ENCODE measurements at places on chromosomes 12 and 14.

- DNase-seq: no peak
These were observed 4.9 kb downstream of the DDX54 start for GRCh38 chr12:113180333-113180732.

GRCh38 chr14:105281371-105282097 is 19.3 kb downstream of the BRF1 start:
- peak; percentile 43 for DNase-seq

DNA sequence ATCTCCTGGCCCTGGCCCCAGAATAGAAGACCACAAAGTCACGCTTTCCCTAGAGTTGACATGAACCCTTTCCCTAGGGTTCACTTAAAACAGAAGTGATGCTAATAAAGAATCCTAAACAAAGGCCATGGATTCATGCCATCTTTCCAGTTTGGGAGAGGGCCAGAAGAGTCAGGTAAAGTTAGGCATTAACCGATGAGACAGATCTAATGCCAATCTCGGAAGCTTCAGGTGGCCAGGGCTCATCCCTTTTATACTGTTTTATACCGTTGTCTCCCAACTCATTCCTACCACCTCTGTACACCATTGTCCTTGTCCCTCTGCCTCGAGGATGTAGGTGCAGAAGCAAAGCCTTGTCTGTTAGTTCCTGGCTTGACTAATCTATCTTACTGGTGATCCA is 22.8 kb upstream of the ACTR10 start:
- no peak for DNase-seq

DNA sequence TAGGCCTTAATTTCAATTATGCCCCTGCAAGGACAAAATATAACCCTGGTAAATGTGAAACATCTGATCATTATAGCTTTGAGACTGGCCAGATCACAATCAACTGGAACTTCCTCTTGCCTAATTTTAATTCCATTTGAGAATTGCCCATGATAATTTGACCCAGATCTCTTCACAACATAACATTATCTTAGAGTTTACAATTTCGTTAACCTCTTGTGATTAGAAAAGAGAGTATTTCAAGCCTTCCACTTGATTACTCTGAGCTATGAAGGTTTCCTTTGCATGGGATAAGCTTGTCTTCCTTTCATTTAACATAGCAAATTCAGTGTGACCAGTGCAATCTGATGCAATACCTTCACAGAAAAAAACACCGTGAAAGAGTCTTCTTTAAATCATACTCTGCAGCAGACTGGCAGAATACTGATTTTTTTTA is 143.6 kb downstream of the DUSP6 start:
- no peak for DNase-seq

GRCh38 chr14:61564618-61565091 is 130.7 kb upstream of the HIF1A start:
- DNase-seq: no peak

GRCh38 chr14:59826150-59826549 is 44.4 kb downstream of the RTN1 start:
- DNase-seq: no peak

DNA sequence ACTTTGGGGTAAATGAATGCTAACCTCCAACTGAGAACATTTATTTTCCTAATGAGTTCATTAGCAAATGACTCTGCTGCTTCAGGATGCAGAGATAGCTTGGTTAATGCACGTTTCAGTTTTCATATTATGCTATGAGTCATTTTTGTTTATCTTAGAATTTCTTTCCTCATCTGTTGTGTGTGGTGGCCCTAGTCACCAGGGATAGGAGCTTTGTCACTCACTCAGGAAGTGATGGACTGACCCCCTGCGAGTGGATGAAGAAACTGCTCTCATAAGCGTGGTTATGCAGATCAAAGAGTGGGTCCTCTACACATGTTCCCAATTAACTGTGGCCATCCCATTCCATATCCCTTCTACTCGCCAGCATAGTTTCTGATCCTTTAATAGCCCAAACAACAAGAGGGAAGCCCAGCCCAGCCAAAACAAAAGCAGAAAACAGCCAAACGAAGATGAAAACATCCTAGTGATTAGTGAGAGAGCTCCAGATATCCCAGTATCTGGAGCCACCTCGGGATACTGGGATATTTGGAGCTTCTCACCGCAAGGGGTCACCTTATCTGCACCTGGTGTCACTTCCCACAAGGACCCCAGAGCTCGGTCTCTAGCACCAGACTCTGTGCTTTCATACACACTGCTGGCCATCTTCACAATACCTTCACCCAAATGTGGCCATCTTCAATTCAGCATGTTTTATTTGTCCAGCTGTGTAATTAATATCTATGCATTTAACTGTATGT is 8.6 kb downstream of the TC2N start:
- peak; percentile 65 for DNase-seq

DNA sequence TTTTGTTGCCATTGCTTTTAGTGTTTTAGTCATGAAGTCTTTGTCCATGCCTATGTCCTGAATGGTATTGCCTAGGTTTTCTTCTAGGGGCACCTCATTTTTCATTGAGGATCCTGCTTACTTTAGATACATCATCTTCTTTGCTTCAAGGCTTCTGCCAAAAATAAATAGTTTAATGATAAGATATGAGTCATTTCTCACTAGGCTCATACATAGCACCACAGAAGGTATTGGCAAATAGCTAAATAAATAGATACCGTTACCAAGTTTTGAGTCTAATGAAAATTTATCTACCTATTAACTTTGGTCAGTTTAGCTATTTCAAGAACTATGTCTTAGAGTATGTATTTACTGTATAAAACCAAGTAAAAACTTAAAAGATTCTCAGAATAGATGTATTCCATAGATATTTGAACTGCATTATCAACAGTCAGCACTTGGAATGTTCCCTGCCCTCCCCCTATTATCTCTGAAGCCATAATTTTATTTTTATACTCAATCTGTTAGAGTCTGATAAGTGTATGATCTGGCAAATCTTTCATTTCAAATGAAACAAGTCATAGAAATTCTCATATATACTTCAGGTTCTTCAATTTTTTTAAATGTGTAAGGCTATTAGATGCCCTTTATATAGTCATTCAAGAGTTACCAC is 310.2 kb downstream of the CCDC91 start:
- DNase-seq: no peak

DNA sequence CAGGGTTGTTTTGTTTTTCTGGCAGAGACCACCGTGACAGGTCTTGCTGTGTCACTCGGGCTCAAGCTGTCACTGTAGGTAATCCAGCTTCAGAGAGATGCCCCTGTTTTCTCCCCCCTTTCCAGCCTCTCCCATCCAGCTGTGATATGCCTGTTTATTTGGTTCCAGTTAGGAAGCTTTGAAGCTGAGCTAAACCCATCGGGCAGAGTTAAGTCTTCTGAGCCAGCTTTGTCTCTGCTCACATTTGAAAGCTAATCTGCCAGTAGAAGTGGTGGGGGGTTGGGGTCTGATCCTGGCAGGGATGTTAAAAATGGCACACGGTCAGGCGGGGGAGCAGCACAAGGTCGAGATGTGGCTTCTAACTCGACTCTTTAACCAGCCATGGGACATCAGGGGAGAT is 130.0 kb downstream of the TSPAN9 start:
- no peak for DNase-seq

- DNase-seq: no peak
These were observed 13.9 kb upstream of the DEGS2 start for GRCh38 chr14:100173353-100173752.

DNA sequence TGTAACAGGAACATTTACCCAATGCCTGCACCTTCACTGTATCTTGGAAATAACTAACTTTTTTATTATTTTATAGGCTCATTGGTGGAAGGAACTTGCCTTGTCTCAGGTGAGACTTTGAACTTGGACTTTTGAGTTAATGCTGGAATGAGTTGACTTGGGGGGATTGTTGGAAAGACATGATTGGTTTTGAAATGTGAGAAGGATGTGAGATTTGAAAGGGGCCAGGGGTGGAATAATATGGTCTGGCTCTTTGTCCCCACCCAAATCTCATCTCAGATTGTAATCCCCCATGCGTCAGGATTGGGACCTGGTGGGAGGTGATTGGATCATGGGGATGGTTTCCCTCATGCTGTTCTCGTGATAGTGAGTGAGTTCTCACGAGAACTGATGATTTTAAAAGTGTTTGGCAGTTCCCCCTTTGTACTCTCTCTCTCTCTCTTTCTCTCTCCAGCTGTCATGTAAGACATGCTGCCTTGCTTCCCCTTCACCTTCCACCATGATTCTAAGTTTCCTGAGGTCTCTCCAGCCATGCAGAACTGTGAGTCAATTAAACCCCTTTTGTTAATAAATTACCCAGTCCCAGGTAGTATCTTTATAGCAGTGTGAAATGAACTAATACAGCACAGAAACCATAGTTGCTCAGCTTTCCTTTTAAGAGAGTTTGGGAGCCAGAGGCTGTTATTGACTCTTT is 244.1 kb downstream of the BTG1 start:
- no peak for DNase-seq

- DNase-seq: no peak
These were observed 358.6 kb upstream of the FOXG1 start for GRCh38 chr14:28407996-28408395.

DNA sequence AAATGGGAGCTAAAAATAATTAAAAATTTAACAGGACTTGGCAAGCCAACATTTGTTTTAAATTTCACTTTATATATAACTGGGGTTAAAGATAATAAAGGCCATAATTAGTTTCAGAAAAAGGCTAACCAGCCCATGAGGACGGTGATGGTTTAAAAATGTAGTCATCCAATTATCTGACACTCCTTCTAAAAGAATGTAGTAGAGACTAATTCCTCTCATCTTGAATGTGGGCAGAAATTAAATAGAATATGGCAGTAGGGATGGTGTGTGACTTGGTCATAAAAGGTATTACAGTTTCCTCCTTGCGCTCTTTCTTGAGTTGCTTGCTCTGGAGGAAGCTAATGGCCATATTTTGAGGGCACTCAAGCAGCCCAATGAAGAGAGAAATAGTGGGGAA is 49.1 kb upstream of the PTPRB start:
- DNase-seq: no peak

- no peak for DNase-seq
These were observed 17.1 kb upstream of the PAWR start for GRCh38 chr12:79707830-79708229.

GRCh38 chr12:124683152-124684124 is 116.0 kb upstream of the NCOR2 start:
- DNase-seq: no peak

DNA sequence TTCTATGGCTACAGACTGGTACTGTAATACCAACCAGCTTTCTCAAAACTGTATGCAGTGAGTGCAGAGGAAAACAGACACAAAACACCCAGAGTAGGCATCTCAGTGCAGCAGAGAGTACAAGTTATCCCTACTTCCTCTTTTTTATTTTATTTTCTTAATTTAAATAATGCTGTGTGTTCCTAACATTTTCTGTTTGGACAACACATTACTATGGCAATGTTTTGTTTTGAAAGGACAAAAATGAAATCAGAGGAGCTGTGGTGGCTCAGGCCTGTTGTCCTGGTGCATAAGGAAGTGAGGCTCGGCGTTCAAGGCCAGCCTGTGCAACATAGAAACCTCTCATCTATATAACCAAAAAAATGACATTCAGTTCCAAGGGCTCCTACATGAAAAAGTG is 33.7 kb upstream of the SELPLG start:
- DNase-seq: no peak

DNA sequence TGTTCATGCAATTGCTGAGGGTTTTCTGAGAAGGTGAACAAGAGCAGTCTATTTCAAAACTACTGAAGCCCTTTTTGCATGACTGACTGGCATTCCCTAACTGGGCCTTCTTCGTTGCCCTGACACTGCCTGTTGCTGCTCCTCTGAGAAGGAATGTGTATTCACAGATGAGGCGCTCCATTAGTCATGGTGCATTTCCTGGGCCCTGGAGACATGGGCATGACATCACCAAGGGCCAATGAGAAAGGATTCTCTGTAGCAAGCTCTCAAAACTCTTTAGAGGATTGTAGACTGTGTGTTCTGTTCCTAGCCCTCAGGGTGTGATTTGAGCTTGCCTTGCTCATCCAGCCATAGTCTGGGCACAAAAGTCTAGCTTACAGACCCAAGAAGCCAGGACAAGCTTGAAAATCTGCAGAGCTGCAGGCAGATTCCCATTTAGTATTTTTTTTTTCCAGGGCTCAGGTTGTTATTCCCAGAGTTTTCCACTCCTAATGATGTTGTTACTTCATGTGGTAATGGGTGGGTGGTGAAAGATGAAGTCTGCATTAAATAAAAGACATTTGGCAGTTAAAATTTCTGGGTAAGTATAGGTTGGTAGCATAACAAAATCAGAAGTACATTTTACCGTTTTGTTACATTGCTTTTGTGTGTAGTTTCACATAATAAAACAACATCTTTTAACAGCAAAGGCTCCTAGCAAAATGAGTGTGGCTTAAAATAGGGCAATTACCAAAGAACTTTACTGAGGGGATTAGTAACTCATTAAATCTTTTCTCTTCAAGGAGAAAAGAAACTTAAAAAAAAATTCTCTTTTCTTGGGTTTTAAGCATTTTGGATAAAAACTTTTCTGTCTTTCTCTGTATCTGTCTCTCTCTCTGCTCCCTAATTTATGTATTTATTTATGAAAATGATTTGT is 318.4 kb downstream of the RAD51B start:
- DNase-seq: peak; percentile 10

- DNase-seq: peak; percentile 96
These were observed at the start of gene ANKRD9 for GRCh38 chr14:102509746-102510615. Gene ANKRD9 (minus strand): TSS chr14:102509776. CDS start chr14:102507889, 1,887 bp downstream.

DNA sequence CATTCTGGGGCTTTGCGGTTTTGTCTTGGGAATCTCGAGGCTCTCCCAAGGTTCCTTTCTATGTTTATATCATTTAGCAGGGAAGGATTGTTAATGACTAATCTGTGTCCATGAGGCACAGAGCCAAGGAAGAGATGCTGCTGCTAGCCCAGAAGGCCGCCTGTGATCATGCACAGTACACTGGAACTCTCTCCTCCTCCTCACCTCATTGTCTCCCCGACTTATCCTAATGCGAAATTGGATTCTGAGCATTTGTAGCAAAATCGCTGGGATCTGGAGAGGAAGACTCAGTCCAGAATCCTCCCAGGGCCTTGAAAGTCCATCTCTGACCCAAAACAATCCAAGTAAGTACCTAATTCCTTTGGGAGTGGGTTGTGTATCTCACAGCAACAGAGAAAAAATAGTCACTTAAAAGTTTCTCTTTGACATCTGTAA is at the start of gene NR1H4:
Gene NR1H4 (plus strand): TSS at position 151 of the 435 bp plus-strand sequence. CDS start 19,458 bp downstream, outside the sequence.
- no peak for DNase-seq

DNA sequence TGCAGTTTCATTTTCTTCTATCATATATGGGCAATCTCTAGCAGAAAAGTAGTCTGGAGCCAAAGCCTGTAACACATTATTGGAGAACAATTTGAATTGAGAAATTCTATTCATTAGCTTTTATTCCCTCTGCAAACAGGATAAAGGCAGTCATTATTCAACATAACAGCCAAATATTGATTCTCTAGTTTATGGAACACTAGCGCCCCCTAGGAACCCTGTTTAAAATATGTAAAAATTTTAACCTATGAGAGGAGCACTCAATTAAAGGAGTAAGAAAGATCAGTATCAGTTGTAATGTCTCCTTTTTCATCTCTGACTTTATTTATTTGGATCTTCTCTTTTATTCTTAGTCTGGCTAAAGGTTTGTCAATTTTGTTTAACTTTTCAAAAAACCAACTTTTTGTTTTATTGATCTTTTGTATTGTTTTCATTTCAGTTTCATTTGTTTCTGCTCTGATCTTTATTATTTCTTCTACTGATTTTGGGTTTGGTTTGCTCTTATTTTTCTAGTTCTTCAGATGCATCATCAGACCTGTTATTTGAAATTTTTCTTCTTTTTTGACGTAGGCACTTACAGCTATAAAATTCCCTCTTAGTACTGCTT is 4.8 kb upstream of the LMNTD1 start:
- peak; percentile 28 for DNase-seq

GRCh38 chr14:89163031-89163636 is 253.9 kb downstream of the FOXN3 start:
- no peak for DNase-seq

GRCh38 chr14:54230645-54231044 is 166.2 kb upstream of the CDKN3 start:
- DNase-seq: no peak

Measured in activated CD4-positive, alpha-beta T cell treated with anti-CD3 and anti-CD28 coated beads, Interleukin-2, Interleukin-6, amounts not matched to agents 100 ng/mL and 50 ng/mL, durations not matched to agents 16 hours and 8 hours (primary cell).